ENCODE measurements at places on chromosomes 7 and 10.

GRCh38 chr10:58638388-58638787, 125.7 kb downstream of the BICC1 start:
- DNase-seq: no peak

- DNase-seq: peak; percentile 71
Observed at GRCh38 chr10:35127289-35127891, 744 bp downstream of the CREM start.

- DNase-seq: no peak
Observed at GRCh38 chr10:5776881-5777197, 36.4 kb downstream of the GDI2 start.

- no peak for DNase-seq
Observed at GRCh38 chr7:5484921-5485320, 61.3 kb upstream of the TNRC18 start.

DNA sequence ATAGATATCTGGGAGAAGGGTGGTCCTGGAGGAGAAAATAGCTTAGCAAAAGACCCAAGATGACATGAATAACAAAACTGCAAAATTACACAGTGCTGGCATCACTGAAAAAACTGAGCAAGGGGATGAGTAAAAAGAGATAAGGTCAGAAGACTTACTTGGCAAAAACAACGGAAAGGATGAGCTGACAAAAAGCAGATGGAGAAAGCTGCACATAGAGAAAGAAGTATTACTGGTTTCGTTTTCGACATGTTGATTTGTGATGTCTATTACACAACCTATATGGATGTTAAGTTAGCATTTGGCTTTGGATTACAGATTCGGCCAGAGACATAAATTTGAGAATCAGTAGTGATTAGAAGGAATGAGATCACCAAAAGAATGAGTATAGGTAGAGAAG, 132.1 kb downstream of the MACC1 start:
- DNase-seq: no peak

DNA sequence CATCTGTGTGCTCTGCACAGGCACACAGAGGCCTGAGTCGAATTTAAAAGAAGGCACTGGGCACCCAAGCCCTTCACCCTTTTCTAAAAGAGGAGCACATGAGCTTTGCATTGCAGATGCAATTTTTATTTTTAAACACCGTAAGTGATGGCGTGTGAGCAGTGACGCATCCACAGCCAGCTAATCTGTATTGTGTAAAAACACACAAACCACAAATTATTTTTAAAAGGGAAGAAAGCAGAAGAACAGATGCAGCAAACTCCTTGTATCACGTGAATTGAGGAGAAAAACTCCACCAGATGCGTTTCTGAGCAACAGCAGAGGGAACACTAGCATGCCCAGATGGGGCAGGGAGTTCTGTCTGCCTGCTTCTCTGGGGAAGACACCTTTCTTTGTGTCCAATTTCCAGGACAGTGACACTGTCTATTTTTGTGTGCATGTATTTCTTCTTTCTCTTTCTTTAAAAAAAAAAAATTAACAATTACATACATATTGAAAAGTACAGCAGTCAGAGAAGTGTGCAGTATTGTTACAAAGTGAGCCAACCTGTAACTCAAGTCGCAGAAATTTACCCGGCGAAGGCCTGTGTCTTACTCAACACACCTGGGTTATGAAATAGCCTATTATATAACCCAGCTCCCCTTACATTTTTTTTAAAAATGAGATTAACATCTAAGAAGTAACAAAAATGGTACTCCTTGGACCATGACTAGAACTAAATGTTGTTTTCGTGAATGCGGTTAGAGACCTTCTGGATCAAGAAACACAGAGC, 39.2 kb downstream of the EEPD1 start:
- no peak for DNase-seq

DNA sequence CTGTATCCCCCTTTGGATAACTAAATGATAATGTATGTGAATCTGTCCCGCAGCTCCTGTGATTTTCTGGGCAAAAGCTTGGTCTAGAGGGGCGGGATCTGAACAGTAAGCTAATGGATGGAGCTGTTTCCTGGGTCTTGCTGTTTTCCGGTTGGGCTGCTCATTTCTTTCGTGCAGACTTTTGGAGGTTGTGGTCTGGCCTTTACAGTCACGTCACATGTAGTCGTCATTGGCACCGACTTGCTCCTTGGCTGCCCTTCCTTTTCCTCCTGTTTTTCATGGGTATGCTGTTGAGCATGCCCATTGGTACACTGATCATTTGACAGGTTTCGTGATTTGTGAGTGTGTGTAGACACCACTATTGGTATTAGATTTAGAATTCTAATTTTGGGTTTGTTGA, 2.0 kb downstream of the FBH1 start:
- DNase-seq: no peak

DNA sequence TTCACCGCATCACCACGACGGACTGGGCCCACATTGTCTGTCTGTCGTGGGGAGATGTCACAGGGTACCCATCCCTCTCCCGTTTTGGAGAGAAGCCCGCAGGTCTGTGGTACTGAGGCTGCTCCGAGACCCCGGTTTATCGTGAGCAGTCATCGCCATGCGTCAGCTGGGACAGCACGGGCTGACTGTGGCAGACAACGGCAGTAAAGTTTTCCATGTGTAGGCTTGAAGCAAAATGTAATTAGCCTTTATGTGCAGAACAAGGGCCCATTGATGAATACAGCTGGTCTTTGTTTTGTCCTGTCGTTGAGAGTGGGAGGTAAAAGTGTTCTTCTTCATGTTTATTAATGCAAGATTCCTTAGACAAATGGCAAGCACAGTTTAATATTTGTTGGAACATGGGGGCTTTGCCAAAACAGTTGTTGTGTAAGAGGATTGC, 167.4 kb upstream of the SH2B2 start:
- DNase-seq: no peak

GRCh38 chr10:10039595-10039994, 978.1 kb upstream of the CELF2 start:
- no peak for DNase-seq

DNA sequence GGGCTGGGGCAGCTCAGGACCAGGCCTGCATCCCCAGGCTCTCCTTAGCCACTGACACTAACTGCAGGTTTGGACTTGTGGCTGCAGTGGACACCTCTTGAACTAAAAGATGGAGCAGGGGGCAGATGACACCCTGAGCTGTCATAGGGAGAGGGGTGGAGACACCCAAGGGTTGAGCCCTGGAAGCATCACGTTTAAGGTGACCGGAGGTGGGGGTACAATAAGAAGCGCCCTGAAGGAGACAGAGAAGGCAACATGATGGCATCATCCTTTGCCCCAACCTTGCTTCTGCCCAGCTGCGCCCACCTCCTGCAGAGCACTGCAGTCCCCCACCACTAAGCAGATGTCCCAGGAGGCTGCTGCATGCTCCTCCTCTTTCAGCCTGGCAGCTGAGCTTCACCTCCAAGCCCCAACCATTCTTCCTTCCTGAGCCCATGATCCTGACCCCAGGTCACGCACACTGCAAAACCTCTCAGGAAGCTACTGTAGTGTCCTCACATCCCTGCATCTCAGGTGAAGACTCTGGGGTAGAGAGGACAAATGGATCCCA, 25.5 kb downstream of the OGDHL start:
- DNase-seq: no peak

DNA sequence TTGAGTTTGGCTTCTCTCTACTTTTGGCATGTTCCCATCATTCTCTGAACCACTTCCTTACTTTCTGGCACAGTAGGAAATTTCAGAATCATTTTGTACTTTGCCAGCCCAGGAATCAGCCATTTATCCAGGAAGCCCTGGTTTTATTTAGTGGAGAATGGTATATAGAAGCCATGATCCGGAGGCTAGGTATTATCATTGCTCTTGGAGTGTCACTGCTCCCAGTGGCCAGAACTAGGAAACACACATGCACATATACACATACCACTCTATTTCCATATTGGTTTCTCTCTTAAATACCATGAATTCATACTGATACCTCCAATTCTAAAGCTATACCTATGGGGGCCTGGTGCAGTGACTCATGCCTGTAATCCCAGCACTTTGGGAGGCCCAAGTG, 36.3 kb downstream of the SUFU start:
- peak; percentile 7 for DNase-seq

DNA sequence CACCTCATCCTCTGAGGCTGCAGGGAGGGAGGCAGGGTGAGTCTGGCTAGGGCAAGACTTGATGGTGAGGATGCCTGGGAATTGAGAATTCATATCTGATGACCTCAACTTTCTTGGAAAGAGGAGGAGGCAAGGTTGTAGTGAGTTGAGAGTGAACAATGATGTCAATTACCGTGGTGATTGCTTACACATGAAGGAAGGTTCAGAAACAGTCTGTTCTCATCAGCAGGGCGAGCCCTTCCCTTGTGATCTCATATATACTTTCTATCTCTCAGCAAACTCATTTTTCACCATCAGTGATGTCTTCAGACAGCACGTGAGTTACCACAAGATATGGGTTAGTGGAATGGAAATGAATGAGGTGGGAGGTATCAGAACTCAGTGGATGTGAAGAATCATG, 20.1 kb upstream of the COL13A1 start:
- DNase-seq: no peak

DNA sequence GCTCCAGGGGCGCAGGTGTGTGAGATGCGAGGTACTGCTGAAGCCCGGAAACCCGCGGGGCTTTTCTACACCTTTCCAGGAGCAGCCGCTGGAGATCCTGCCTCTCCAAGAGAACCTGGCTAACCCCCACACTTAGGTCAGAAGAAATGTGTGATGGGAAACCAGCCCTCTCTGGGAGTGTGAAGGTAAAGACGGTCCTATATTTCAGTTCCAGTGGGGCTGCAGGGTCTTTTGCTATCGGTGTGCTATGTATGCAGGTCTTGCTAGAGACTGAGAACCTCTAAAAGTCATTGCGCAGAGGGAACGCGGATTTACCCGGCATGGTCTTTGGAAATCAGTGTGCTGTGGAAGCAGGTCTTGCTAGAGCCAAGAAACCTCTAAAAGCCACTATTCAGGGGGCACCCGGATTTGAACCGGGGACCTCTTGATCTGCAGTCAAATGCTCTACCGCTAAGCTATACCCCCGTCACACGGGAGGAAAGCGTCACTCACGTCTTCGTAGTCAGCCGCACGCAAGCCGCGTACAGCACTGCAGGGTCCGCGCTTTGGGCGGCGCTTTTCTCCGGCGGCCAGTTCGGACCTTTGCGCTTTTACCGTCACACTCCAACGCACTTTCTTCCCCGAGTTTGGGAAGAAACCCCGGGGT, 46.0 kb downstream of the ZNF777 start:
- peak; percentile 70 for DNase-seq

DNA sequence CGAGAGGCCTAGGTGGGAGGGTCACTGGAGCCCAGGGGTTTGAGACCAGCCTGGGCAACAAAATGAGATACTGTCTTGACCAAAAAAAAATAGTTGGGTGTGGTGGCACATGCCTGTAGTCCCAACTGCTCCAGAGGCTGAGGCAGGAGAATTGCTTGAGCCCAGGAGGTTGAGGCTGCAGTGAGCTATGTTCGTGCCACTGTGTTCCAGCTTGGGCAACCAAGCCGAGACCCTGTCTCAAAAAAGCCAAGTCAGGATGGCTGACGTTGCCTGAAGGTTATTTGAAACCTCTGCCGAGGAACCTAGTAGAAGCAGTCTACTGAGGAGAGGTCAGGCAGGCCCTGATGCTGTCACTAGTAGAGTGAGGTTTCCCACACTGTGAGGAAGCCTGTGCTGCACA, 22.8 kb downstream of the DNAJB6 start:
- no peak for DNase-seq

GRCh38 chr7:15478401-15478800, 83.4 kb downstream of the AGMO start:
- no peak for DNase-seq

GRCh38 chr10:66760941-66761340, 164.9 kb upstream of the LRRTM3 start:
- no peak for DNase-seq

DNA sequence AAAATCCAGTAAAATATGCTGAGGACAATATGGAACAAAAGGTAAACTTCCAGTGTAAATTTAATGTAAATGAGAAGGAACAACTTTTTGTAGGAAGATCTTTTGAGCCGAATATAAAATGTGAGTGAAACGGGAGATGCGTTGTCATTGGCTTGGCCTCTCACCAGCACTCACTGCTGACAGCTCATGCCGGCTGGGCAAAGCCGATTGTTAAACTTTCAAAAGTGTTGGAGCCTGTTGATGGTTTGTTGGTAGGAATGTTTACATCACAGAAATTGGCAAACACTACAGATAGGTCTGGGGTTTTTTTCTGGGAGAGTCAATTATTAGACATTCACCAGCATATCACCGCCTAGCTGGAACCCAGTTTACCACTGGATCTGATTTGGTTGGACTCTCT, 6.1 kb downstream of the PSTK start:
- no peak for DNase-seq

GRCh38 chr10:63633677-63634487, 112.7 kb downstream of the REEP3 start:
- DNase-seq: no peak

DNA sequence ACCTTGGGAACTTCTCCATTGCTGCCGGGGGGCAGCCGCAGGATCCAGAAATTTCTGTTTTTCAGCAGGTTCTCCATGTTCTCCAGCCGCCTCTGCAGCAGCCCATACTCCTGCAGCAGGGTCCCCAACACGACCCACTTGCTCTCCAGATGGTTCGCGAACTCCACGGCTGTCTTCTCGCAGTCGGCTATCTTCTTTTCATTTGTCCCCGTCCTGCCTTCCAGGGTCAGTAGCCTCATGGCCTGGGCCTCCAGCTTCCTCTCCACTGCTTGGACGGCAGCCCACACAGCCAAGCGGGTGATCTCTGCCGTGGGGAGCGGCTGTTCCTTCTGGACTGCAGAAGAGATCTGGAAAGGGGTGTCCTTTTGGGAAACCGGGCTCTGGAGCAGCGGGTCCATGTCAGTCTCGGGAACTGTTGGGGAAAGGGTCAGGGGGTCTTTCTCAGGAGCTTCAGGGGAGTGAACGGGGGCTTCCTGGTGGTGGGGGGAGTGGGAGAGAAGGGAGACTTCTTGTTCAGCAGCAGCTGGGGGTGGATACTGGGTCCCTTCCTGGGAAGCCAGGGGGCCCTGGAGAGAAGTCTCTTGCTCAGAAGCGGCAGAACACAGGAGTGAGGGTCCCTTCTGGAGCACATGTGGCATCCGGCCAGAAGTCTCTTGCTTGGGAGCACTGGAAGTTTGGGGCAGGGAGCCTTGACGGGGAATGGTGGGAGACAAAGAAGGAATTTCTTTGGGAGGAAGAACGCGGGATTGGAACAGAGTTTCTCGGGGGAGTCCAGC, 5.5 kb downstream of the ZNF777 start:
- DNase-seq: no peak

- DNase-seq: no peak
Observed at GRCh38 chr10:113420057-113420732, 132.7 kb upstream of the HABP2 start.

- DNase-seq: no peak
Observed at GRCh38 chr10:98825741-98826140, 379.0 kb upstream of the HPS1 start.
